ENCODE measurements at places on chromosomes 5 and 9. TPM values are rescaled to one million over a fixed set of nuclear protein-coding genes. Genes with fewer than 3 reads are reported as not detected.

DNA sequence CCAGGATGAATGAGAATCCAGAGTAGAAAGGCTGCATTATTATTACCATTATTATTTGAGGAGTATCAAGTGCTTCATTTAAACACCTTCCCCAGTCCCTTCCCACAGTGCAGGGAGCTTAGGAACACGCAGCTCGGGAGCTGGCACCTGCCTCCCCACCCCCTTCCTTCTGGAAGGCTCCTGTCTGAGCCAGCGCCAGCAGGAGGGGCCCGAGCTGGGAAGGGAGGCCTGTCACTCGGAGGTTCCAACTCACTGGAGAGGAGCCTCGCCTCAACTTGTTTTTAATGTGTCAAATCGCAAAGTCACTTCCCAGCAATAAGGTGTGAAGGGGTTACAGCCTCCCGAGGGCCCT is 156.4 kb upstream of the IRX4 start:
- no peak for DNase-seq

GRCh38 chr9:133658442-133659431 is 22.6 kb downstream of the DBH start:
- peak; percentile 74 for DNase-seq

GRCh38 chr5:80399526-80400239 is 8.2 kb upstream of the ZFYVE16 start:
- no peak for DNase-seq

DNA sequence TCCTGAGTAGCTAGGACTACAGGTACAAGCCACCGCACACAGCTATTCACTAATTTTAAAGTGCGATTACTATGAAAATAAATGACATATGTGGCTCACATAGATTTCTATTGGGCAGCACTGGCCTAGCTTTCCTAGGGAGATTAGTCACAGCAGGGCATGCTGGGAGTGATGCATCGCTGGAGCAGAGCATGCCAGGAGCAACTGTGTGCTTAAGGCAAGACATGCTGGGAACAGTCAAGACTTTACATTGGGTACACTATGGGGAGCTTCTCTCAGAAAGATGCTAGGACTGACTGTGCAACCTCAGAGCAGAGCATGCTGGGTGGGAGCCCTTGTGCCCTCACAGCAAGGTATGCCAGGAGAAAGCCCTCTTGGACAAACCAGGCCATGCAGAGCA is 9.3 kb downstream of the ST6GALNAC6 start:
- DNase-seq = no peak

GRCh38 chr5:116378007-116378776 is 196.4 kb downstream of the SEMA6A start:
- no peak for DNase-seq

DNA sequence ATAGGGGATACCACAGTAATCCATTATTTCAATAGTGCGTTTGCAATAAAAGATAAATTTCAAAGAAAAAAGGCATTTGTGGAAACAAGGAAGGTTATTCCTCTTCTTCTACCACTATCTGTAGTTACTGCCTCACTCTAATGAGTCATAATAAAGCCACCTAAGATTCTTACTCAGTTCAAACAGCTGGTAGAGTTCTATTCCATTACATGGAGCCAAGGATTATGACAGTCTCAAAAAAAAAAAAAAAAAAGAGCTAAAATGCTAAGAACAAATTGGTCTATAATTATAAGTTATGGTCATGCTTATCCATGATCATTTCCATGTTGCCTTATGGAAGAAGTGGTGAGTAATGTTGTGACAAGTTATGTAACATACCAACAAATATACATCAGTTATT is 46.3 kb downstream of the DENND1A start:
- DNase-seq = no peak

DNA sequence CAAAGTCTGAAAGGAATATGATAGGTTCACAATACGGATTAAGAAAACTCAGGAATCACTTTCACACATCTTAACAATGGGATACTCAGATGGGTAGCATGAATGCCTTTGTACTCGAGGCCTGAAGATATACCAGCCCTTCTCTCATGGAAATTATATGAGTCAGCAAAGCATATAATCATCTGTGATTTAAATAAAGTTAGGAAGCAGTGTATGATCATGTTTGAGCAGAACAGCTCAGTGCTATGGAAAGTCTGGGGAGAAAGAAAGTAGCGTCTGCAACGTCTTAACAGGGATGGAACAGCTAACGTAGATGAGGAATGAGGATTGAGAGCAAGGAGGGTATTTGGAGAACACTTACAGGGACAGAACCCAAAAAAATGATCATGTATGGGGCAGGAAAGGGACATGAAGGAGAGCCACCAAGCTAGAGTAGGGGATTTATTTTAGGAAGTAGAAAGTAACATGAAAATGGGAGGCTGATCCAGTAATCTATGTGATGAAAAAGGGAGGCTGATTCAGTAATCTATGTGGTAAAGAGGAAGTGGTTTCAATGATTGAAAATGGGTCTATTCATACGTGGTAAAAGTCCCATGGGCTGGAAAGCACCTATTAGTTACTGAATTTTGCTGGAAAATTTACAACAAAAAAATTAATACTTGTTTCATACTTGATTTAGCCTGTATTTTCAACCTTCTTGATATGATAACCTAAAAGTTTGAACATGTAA is 85.9 kb downstream of the GNA14 start:
- DNase-seq = no peak

DNA sequence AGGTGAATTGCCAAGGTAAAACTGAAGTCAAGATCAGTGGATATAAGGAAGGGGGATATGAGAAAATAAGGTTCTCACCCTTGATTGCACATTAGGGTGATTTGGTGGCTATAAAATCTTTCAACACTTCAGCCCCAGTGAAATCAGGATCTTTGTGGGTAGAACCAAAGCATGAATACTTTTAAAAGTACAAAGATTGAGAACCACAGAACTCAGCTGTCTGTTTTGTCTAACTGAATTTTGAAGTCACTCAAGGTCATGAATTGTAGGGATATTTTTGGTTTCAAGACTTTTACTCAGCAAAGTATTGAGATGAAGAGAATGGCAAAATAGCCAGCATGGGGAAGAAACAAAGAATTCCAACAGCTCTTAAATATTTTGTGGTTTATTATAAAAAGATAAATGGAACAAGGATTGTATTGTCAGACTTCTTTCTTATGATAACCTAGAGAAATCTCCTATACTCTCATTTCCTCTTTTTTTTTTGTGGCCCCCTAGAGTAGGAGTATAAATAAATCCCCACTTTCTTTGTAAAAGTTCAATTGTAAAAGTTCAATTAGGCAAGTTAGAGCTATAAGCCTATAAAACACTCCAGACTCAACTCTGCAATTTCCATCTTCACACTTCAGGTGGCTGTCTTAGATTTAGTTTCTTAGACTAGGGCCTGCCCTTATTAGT is 272.9 kb downstream of the PDE4D start:
- no peak for DNase-seq

- DNase-seq = no peak
Measured at GRCh38 chr9:111455638-111456037, 28.5 kb downstream of the ECPAS start.

Gene PCDH12
- total RNA-seq = 4.8 TPM

Gene GABRG2
- not detected for total RNA-seq

DNA sequence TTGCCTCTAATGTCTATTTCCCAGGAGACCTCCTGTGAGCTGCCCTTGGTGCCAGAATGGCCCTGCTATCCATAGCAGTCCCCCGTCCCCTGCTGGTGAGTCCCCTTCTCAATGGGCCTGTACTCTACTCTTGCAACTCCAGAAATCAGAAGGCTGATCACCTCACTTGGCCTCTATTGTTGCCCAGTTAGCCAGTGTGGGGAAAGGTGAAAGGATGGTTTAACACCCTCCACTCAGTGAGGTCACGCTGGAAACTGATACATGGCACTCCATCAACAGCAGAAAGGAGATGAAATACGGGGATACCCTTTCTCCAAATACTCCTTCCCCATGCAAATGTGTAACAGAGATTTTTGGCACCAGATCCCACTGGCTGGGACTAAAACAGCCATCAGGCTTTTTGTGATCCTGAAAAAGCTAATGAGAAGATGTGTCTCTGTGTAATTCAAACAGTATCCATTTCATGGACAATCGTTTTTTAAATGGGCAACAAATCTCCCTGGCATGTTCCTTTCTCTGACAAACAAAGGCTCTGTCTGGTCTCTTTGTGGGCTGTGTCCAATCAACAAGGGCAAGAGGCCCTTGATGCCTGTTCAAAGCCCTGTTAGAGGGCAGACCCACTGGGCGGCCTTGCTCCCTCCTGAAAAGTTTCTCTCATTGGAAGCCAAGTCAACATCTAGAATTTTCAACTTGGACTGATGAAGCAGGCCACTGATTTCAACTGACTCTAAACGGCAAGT is 343.7 kb downstream of the SPOCK1 start:
- no peak for DNase-seq

- DNase-seq = no peak
Measured at GRCh38 chr5:177545487-177546257, 8.7 kb downstream of the FAM193B start.

DNA sequence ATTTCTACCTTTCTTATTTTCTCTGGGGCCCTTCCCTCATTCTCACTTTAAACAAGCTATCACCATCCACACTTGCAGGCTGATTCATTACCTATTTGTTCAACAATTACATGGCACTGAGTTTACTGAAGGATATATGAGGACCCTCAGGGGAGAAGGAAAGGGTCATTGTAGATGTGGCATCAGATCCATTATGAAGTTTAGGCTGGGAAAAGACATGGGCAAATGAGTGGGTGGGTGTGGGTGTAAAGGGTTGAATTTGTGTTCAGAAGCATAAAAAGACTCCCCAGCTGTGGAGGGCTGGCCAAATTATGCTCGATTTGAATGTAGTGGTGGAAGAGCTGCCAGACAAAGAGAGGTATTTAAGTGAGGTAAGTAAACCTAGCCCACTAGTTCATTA is 55.9 kb upstream of the MTAP start:
- no peak for DNase-seq

Gene IL5
- not detected for total RNA-seq

Gene GAPT
- 2.5 TPM for total RNA-seq

GRCh38 chr9:123893115-123893514 is 36.8 kb downstream of the DENND1A start:
- DNase-seq = no peak

DNA sequence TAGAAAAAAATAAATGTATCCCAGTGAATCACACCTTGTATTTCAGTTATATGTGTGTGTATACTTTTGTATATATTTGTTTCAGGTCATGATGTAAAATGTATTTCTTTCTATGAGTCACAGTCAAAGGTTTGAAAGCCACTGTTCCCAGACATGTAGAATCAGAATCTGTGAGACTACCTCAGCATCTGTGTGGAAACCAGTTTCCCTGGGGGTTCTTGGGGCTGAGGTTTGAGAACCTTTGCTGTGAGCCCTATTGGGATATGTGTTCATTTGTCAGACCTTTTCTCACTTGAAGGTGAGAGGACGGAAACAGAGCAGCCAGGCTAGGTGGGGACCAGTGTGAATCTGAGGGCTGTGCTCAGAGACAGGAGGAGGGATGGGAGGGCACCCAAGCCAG is 78.7 kb upstream of the SAP30L start:
- no peak for DNase-seq

Gene C9orf50
- total RNA-seq = not detected

GRCh38 chr5:180555168-180555921 is 36.0 kb downstream of the SCGB3A1 start:
- DNase-seq = no peak

DNA sequence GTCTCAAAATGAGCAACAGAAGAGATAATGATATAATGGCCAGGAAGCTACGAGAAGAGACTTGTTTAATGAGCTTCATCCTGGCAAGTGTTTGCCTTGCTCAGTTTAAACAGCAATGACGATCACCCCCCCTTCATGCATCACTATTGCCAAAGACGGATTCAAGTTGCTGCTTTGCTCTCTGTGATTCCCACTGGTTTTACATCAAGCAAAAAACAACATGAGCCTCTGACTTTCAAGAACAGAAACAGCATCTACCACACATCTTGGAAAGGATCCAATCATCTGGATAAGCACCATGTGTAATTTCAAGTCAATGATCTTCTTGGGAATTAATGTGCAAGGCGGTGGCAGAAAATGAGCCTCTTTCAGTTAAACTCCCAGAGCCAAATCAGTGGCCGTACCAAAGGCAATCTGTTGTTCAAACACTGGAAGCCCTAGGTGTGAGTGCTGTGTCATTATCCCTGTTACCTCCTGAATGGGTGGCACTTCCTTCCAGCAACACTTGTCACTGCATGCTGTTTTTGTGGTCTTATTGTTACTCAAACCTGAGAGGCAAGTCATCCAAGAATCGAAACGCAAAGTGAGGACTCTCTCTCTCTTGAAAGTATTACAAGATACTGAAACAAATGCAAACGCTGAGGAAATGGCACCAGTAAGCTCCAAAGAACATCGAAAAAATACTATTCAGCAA is 72.8 kb downstream of the MED27 start:
- DNase-seq = no peak

DNA sequence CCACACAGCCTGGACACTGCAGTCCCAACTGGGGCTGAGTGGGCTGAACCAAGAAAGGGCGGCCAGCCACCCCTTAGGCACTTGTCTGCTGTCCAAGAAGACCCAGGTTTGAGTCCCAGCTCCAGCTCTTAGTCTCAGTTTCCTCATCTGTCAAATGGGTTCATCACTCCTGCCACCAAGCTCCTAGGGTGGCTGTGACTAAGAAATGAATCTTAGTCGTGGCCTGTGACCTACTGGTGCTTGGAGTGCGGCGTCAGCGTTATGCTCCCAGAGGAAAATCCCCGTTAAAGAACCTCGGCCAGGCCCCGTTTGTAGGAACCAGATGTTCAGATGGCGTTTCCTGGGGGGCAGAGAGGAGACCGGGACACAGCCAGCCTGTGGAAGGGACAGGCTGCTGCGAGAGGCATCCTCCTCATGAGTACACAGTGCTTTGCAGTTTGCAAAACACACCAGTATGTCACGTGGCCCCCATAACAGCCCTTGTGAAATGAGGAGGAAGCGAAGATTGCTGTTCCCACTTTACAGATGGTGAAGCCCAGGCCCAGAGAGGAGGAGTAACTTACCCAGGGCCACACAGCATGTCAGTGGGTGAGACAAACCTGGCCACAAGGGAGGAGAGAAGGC is 3.3 kb downstream of the FIBCD1 start:
- DNase-seq = no peak

Gene PCDHGB7
- 1.6 TPM for total RNA-seq

Gene SLC4A9
- total RNA-seq = not detected

DNA sequence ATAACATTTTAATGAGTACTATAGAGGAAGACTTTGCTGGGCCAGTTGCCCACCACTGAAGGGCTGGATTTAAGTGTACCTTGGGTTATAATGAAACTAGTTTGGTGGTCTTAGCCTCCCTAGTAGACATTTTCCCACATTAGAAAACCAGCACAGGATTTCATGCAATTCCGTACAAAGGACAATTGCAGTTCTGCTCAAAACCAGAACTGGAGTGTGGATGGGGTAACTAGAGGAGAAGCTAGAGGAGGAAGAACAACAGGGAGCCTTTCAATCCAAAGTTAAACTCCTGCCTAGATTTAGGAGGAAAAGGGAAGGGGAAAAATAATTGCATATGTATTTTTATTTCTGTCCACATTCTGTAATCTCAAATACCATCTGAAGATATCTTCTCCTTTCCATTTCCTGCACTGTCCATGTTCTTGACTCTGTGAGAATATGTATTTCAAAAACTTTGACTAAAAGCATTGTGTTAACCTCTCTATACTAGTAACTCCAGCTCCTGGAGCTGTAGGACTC is 97.5 kb upstream of the SSBP2 start:
- no peak for DNase-seq

Data from liver (tissue), 10 donors.